Left forelimb (tissue), 1 donor: ENCODE measurements at places on chromosomes 7 and 10.
A peak's percentile ranks its signal among the peaks of the same experiment; 100 is the strongest.

- DNase-seq = no peak
Observed at GRCh38 chr10:43131906-43132305, 6.3 kb upstream of the CSGALNACT2 start.

- peak; percentile 9 for DNase-seq
Observed at GRCh38 chr10:980468-981093, 7.7 kb upstream of the GTPBP4 start.

DNA sequence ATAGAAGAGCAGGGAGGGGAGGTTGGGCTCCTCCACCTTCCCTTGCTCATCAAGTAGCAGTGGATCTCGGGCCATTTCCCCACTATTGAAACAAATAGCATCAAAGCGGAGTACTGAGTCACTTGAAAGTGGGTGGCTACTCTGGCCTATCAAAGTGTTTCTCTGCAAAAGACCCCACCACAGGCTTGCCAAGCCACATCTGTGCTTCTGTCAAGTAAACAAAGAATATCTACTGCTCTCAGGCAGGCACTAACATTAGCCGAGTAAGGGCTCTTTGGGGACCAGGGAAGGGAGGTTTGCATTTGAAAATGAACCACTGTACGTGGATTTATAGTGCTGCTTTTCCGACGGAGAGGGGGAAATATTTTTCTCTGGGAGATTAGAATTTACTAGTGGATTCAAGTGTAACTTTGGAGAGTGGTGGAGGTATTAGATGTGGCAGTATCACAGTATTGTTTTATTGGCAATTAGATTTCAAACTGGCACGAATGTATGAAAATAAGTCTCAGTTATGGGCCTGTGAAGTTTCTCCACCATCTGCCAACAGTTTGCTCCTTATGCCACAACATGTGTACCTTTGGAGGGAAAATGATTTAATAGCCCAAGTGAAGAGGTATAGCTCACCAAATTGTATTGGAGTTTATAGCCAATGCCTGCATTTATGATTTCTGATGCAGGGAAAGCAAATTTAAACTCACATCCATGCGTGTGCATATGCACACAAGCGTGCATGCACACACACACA lies 97.5 kb downstream of the RPS24 start:
- no peak for DNase-seq

DNA sequence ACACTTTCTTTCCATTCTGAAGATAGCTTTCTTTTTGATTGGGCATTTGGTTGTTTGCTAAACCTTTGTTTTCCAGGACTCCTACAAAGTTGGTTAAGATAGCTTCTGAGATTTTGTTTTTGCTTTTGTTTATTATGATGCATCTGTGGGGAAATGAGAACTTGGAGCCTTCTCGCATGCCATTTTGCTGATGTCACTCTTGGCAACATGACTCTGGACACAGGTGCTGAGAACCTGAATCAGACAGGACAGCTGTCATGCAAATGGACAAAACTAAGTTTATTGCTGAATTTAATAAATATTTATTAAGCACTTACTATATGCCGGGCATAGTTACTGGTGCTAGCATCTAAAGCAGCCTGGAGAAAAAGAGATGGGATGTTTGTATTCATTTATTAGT lies 274.1 kb downstream of the ZEB1 start:
- no peak for DNase-seq

DNA sequence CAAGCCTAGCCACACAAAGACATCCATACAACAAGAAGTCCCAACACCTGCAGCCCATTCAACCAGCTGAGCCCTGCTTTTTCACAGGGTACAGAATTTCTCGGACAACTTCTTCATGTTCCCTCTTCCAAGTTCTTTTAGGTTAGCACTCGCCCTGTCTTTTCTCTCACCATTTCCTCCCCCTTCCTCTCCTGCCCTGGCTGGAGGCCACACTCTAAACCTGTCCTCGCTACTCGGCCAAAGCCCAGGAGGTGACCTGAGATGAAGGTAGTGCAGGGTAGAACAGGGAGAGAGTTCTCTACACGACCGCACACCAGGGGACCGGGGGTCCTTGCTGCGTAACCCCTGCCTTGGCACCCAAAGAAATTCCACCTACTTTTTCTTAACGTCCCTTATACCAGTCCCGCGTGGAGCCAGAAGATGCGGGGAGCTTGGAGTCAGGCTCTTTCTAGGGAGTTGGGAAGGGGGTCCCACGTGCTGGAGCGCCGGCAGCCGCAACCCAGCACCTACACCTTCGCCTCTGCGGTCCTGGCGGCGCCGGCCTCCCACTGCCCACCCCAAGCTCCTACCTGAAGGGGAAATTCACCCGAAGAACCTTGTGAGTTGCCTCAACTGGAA lies 16.0 kb upstream of the DLX6 start:
- no peak for DNase-seq

- no peak for DNase-seq
Observed at GRCh38 chr7:84249656-84250055, 55.1 kb upstream of the SEMA3A start.

- DNase-seq = no peak
Observed at GRCh38 chr7:43430411-43430810, 152.5 kb upstream of the STK17A start.
